Stimulated activated CD4-positive, alpha-beta T cell treated with anti-CD3 and anti-CD28 coated beads, Interleukin-15, amount 100 ng/mL, for 24 hours (primary cell): ENCODE measurements at places on chromosomes 4 and X.

DNA sequence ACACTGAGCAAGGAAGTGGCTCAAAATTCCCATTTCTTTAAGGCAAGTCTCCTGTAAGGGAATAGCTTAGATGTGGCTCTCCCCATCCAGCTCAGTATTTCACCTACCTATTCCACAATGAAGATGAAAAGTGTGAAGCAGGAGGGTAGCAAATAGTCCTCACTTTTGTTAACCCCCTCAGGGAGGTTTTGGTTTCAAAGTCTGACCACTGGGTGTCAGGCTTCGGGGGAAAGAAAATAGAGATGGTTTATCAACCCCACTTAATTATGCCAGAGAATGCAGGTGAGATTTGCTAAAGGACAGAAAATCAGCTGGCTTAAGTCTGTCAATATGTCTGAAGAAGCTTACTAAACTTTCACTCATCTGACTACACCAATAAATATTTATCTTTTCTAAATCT lies 69.5 kb downstream of the DHX15 start:
- DNase-seq: no peak

DNA sequence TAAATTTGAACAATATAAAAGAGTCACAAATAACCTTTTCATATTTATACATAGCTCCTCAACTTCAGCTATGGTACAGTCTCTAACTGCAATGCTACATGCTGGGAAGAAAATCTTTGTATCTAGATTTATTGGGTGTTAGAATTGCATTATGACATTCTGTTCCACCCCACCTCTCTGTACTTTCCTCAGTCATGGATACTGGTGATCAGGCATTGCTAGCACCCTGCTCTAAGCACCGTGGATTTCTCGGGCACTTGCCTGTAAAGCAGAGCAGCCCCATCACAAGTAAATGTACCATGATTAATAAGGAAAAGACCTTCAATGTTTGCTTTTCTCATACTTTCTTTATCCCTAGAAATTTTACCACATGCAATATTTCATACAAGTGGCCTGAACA lies 1028.9 kb upstream of the INTU start:
- no peak for DNase-seq

DNA sequence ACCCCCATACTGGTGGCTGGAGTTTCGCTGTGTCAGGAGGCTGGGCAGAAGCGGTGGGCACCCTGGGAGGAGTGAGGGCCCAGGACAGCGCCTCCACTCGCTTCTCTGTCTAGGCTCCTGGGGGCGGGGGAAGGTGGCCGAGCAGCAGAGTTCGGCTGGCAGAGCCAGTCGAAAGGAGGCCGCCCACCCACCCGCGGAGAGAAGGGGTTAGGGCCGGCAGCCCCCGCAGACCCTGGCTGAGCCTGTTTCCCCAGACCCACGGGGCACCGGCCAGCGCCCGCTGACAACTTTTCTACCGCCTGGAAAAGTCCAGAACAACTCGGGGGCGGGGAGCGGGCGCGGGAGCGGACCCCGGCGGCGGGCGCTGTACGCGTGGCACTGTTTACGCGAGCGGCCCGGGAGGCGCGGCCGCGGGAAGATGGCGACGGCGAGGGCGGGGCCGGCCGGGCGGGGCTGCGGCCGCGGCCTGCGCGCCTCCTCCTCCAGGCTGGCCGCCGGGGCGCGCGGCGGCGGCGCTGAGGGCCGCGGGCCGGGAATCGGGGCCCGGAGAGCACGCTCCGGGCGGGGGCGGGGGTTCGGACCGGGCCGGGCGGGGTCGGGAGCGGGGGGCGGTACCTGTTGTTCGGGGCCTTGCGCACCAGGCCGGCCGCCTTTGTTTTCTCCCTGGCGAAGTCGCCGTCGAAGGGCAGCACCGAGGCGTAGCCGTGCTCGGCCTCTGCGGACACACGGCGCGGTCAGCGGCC lies 628 bp downstream of the MXD4 start:
- peak; percentile 71 for DNase-seq

DNA sequence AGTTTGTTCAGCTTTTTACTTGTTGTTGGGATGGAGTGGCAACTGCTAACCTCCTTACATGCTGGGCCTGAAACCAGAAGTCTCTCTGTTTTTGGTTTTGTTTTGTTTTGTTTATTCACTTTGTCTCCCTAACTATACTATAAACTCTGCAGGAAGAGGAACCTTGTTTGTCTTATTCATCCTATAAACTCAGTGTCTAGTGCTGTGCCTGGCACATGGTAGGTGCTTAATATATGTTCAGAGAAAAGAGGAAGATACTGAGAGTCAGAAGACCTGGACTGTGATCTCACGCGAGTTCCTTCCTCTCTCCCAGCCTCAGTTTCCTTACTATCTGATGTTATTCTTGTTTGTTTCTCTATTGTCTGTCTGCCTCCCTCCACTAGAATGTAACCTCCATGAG lies 71.3 kb downstream of the PRPS1 start:
- DNase-seq: no peak

GRCh38 chrX:13485167-13485566 lies 84.2 kb upstream of the EGFL6 start:
- no peak for DNase-seq

DNA sequence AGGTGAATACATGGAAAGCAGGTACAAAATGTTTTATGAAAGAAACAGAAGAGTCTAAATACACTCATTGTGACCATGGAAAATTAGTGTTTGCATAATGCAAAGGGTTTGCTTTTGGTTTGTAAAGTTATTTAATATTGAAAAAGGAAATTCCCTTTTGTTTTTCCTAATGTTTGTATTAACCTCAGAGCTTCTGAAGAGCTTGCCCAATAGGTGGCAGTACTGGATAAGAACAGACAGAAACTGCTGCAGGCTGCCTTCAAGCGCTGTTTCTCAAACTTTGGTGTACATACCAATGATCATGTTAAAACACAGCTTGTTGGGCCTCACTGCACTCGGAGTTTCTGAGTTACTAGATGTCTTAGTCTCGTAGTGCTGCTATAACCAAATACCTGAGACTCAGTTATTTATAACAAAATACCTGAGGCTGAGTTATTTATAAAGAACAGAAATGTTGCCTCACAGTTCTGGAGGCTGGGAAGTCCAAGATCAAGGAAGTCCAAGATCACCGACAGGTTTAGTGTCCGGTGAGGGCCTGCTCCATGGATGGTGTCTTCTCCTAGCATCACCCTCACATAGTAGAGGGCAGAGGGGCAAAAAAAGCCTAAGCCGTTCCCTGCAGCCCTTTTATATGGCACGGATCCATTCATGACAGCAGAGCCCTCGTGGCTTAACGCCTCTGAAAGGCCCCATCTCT lies 54.2 kb downstream of the SUPT20HL2 start:
- peak; percentile 20 for DNase-seq

- no peak for DNase-seq
Observed at GRCh38 chr4:112213091-112213490, 18.5 kb upstream of the AP1AR start.

DNA sequence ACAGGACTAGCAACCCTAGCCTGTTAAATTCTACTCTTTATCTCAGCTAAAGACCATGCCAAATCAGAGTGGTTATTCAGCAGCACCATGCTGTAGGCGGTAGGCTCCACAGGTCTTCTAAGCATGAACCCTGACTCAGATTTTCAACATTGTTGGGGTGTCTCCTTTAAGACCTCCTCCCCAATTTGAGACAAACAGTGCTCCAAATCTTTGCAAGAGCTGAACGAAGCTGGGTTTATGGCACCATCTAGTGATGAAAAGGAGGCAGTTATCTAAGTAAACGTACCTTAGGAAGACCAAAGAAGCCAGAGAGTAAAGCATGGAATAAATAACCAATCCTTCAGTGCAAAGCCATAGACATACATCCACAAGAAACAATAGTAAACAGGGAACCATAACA lies 334.5 kb upstream of the SLC7A11 start:
- no peak for DNase-seq

DNA sequence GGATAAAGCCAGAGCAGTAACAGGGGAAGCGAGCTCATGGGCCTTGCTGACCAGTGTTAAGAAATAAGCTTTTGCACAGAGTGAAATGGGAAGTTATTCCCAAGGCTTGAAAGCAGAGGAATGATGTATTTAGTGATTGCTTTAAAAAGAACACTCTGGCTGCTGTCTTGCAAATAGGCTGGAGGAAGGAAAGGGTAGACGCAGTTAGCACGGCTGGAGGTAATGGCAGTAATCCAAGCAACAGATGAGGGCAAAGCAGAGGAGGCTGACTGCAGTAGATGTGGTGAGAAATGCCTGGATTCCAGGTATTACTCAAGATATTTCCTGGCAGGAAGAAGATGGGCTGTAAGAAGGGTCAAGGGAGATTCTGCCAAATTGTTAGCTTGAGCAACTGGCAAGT lies 1342.3 kb upstream of the AGA start:
- no peak for DNase-seq

- DNase-seq: no peak
Observed at GRCh38 chr4:96097693-96098092, 257.8 kb downstream of the PDHA2 start.

- no peak for DNase-seq
Observed at GRCh38 chrX:53639257-53639656, 47.3 kb downstream of the HUWE1 start.

DNA sequence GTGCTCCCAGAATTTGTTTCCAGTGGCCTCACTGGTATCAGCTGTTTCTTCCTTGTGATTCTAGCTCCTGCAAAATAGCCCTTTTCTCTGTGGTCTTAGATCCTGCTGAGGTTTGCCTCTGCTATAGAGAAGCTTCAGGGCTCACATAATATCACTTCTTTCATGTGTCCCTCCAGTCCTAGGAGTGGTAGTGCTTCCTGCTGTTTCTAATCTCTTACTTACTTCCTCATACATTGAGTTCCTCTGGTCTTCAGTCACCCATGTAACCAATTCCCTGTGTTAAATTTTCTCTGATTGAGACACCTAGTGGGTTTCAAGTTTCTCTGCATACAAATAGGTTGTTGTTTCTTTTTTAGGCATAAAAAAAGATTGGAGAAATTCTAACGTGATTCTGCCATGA lies 1567.9 kb downstream of the ARAP2 start:
- no peak for DNase-seq

- no peak for DNase-seq
Observed at GRCh38 chrX:131060147-131060546, 2.0 kb downstream of the ARHGAP36 start.

DNA sequence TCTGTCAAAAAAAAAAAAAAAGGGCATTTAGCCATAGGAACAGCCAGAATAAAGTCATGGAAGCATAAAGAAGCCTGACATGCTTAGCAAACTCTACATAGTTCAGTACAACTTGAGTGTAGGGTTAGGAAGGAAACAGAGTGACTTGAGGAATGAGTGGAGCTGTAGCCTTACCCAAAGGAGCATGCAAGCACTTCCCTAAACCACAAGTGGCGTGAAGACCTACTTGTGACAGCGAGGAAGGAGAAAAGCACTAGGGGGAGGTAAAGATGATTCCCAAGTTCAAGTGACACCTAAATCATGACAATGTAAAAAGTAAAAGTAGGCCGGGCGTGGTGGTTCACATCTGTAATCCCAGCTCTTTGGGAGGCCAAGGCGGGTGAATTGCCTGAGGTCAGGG lies 21.8 kb upstream of the IQSEC2 start:
- DNase-seq: no peak

GRCh38 chr4:123696687-123697086 lies 300.1 kb downstream of the SPRY1 start:
- DNase-seq: no peak

DNA sequence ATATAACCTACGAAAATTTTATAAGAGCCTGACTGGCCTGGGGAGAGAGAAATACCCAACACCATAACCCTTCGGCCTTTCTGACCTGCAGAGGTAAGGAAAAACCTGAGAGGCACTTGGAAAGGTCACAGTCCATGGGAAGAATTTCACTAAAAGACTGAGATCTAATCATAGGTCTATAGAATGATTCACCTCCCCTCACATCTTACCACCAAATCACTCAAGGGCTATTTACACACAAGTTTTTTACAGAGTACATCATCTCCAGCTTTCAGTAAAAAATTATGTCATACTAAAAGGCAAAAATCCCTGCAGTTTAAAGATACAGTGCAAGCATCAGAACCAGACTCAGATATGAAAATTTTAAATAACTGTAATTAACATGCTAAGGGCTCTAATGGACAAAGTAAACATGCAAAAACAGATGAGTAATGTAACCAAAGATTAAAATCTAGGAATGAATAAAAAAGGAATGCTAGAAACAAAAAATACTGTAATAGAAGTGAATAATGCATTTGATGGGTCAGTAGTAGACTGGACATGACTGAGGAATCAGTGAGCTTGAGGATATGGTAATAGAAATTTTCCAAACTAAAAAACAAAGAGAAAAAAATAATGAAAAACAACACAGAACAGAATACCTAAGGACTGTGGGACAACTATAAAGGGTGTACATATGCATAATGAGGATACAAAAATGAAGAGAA lies 32.1 kb upstream of the SLC16A2 start:
- DNase-seq: no peak

- DNase-seq: no peak
Observed at GRCh38 chr4:108943976-108944591, 181.2 kb upstream of the ETNPPL start.

DNA sequence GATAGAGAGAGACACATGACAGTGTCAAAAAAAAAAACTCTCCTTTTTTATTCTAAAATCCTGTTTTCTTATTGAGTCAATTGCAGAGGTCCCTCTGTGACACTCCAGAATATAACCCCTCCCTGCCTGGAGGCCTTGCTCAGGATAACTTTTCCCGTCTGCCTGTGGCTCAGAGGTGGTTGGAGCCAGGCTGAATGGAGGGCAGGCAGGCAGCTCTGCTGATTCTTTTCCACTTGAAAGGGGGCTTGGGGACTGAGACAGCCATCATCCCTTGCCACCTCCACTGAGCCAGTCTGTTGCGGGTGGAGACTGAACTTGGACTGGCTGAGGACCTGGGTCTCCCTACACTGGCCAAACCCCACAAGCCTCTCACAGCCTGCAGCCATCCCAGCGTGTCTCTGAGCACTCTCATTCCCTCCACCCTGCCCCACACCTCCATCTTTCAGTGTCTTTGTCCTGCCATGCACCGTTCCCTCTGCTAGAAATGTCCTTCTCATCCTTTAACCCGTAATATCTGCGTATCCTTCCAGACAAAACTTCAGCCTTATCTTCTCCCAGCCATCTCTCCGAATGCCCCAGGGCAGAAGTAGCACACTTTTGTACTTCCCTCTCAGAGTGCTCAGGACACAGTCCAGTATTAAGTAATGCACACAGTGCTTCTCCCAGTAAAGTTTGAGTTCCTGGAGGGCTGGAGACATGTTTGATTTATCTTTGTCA lies 139.9 kb downstream of the CHIC2 start:
- DNase-seq: no peak

DNA sequence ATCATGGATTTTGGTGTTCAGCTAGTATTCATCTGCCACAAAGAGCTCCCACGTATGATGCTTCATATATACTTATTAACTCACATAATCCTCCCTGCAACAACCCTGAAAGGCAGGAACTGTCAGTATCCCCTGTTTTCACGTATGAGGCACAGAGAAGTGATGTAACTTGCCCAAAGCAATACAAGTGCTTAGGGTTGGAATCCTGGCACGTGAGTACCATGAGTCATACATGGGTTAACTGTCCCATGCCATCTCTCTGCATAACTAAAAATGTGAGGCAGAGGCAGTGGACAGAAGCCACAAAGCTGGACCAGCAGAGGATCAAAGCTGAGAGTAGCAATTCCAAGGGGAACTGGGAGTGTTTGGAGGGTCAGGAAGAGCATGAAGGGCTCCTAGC lies 35.7 kb upstream of the EGFL6 start:
- no peak for DNase-seq
